ENCODE measurements at places on chromosomes 7 and 10. TPM values are rescaled to one million over a fixed set of nuclear protein-coding genes. Genes with fewer than 3 reads are reported as not detected.

The PURB gene
- total RNA-seq: 14.3 TPM

The REPIN1 gene
- total RNA-seq: 87.7 TPM

The PTN gene
- total RNA-seq: not detected

The SLC26A5 gene
- not detected for total RNA-seq

The DPP6 gene
- total RNA-seq: not detected

The UBE2H gene
- 68.2 TPM for total RNA-seq

The PAX2 gene
- 0.17 TPM for total RNA-seq

The NUDT13 gene
- 3.0 TPM for total RNA-seq

The STYXL1 gene
- total RNA-seq: 39.2 TPM

The MYH16 gene
- total RNA-seq: 0.88 TPM

The PANK1 gene
- total RNA-seq: 7.2 TPM

The PIK3AP1 gene
- 0.92 TPM for total RNA-seq

The ANLN gene
- 72.1 TPM for total RNA-seq

The PNLIPRP3 gene
- not detected for total RNA-seq

The EBLN1 gene
- 0.19 TPM for total RNA-seq

The SEMA3D gene
- total RNA-seq: 0.05 TPM

The IL6 gene
- 2.9 TPM for total RNA-seq

The BEND7 gene
- total RNA-seq: 14.5 TPM

The OR2A1 gene
- total RNA-seq: not detected

The SLC26A4 gene
- total RNA-seq: 0.12 TPM

The PAPOLB gene
- total RNA-seq: not detected

All from A549 treated with DMSO at 1 μM for 4 hours (cell line).